ENCODE measurements at places on chromosomes 16 and 17.

DNA sequence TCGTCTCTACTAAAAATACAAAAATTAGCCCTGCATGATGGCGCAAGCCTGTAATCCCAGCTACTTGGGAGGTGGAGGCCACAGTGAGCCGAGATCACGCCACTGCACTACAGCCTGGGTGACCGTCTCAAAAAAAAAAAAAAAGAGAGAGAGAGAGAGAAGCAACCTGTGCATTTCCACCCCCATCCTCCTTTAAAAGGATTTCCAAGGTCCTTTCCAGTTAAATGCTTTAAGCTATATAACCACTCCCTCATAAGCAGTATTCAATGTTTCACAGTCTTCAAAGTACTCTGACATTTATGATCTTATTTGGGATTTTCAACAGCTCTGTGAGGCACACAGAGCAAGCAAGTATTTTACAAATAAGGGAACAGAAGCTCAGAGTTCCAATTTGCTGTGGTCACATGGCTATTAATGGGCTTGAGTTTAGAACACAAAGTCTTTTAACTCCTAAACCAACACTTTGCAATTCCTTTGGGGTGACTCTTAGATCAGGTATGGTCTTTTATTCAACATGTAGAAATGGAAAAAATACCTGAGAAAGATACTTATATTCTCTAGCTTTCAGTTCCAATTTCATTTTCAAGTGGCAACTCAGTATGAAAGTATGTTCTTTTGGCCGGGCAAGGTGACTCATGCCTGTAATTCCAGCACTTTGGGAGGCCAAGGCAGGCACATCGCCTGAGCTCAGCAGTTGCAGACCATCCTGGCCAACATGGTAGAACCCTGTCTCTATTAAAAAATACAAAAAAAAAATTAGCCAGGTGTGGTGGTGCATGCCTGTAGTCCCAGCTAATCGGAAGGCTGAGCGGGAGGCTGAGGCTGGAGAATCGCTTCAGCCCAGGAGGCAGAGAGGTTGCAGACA, 31.3 kb downstream of the SPOP start:
- no peak for DNase-seq

DNA sequence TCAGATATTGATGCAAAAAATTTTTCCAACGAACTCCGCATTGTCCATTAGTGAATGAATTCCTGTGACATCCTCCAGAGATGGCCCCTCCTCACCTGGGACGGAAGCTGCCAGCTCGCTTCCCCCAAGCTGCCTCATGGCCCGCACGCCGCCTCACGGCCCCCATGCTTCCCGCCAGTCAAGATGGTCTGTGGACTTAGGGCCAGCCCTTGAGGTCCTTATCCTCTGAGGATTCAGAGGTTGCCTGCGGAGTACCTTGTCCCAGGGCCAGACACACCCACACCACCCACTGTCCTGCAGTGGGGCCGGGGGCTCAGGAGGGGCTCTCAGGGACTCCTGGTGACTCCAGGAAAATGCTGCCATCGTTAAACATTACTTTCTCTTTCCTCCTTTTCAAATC, 73.6 kb downstream of the SEC14L1 start:
- DNase-seq = peak; percentile 8

DNA sequence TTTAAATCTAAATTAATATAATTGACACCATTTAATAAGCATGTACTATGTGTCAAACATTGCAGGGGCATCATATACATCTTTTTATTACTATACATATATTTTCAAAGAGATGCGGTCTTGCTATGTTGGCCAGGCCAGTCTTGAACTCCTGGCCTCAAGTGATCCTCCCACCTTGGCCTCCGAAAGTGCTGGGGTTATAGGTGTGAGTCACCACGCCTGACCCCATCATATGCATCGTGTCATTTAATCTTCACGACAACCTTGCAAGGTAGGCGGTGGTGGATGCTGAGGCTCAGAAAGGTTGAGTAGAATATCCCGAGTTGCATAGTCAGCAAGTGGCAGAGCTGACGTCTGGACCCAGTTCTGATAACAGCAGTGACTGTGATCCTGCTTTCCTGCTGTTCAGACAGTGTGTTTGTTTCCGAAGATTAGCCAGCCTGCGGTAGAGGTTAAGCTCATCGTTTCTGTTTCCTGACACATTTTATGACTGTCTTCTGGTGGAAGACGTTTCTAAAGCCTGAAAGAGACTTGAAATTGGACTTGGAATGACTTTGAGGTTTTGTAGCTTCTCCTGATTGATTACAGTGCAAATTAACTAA, 316.6 kb downstream of the SNX29 start:
- no peak for DNase-seq

- no peak for DNase-seq
Observed at GRCh38 chr17:48729335-48730239, 1.0 kb upstream of the HOXB13 start.

DNA sequence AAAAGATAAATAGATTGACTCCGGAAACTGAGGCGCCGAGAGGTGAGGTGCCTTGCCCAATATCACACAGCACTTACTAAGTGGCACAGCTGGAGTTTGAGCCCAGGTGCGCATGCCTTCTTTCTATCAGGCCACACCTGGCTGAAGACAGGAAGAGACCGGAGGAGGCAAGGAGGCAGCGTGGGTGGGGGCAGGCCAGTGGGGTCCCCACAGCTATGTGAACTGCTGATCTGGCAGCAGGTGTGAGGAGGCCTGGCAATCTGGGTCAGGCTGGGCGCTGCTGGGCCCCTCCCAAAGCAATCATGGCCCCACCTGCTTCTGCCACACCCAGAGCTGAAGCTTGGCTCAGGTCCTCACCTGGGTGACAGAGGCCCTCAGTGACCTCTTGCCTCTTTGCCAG, 1.9 kb upstream of the GDPD3 start:
- DNase-seq = no peak

GRCh38 chr17:909642-910323, 69.8 kb downstream of the NXN start:
- no peak for DNase-seq

DNA sequence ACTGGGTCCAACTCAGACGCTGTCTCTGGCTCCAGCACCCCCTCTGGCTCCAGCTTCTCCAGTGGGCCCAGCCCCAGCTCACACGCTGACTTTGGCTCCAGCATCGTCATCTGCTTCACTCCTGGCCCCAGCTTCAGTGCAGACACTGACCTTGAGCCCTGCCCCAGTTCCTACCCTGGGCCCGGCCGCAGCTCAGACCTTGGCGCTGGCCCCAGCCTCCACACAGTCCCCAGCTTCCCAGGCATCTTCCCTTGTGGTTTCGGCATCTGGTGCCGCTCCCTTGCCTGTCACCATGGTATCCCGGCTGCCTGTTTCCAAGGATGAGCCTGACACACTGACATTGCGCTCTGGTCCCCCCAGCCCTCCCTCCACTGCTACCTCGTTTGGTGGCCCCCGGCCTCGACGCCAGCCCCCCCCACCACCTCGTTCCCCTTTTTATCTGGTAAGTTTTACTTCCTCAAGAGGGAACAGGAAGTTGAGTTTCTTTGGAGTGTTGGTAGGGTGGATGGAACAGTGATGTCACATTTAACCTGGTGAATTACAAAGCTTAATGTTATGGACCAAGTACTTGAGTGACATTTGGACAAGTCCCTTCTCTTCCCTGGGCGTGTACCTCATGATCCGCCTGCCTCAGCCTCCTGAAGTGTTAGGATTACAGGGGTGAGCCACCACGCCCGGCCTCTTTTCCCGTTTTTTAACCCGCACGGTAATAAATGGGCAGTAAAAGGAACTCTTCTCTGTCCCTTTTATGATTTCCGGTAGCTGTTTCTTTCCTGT, 23.4 kb upstream of the PHKG2 start:
- no peak for DNase-seq

Data from right hindlimb (tissue), 1 donor.